Dermis microvascular lymphatic vessel endothelial cell (primary cell): ENCODE measurements at places on chromosomes 3 and 15.

DNA sequence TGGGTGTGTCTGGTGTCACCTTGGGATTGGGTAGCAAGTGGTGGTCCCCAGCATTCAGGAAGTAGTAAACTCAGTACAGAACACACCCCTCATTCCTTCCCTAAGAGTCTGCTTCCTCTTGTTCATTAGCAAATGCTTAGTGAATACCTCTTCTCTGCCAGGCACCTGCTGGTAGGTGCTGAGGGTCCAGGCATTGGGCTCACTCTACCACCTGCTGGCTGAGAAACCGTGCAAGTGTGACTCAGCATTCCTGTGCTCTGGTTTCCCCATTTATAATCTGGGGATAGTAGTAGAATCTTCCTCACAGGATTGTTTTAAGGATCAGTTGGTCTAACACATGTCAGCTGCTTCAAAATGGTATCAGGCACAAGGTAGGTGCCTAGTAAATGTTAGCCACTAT lies 4.8 kb downstream of the SHF start:
- no peak for DNase-seq

- no peak for DNase-seq
These were observed 28.1 kb upstream of the LHFPL4 start for GRCh38 chr3:9581742-9582141.

DNA sequence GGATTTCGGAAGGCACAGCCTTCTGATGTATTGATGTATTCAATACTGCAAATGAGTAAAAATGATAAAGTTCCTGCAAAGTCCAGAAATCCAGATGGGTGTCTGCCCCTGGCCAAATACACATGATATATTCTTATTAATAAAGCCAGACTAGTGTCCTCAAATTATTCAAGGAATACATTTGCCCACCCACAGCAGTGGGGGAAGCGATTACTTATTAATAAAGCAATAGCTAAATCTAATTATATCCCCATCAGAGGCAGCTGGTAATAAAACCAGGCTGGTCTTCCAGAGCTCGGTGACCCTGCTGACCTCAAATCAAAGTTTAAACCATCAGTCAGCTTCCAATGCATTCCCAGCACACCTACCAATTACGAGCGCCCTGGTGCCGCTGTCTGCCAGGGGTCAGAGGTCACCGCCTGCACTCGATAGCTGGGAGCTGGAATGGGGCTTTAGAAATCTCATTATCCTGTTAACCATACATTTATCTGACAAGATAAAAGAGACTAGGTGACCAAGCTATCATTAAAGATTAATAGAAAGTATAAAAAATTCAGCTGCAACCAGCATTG lies 330.3 kb downstream of the UACA start:
- DNase-seq, result no peak

- DNase-seq, result no peak
These were observed 64.7 kb upstream of the XCR1 start for GRCh38 chr3:46091741-46092701.

DNA sequence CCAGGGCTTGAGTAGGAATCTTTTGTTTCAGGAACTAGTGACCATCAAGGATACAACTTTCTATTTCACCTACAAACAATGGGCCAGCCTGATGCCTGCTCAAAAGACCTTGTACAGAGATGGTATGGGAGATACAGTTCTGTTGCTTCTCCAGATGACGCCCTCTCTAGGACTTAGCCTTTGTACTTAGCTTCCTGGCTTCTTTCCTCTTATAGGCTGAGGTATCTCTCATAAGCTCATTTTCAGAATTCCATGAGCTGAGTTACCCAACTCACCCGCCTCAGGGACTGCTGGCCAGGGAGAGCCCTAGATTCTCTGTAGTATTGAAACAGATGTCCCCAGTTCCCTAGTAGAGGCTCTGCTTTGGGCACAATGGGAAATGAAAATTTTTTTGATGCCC lies 8.6 kb upstream of the ZNF620 start:
- no peak for DNase-seq

- no peak for DNase-seq
These were observed 259.3 kb downstream of the NAALADL2 start for GRCh38 chr3:175118382-175118941.

- peak; percentile 90 for DNase-seq
These were observed 76.0 kb upstream of the DCBLD2 start for GRCh38 chr3:98977520-98977919.

- DNase-seq, result peak; percentile 65
These were observed 86.0 kb upstream of the LPP start for GRCh38 chr3:188067932-188068331.

DNA sequence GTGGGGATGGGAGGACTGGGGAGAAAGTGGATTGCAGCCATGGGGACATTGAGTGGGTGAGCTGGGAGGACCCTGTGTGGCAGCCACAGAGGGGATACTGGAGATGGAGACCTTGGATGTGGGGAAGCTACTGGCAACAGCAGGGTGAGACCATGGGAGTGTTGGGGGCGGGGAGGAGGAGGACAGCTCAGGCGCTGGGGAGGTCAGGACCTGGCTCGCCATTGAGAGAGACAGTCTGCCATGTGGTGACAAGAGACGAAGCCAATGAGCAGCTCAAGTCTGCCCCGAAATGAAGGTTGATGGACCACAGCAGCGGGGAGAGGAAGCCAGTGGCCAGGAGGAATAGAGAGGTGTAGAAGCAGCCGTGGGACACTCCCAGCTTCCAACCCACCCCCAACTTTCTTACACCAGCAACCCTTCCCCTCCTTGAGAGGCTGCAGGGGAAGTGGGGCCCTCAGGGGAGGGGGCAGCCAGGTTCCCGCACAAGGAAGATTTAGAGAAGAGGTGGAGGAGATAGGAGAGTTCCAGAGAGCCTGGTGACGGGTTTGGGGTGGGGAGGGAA lies 118.1 kb downstream of the ASB7 start:
- DNase-seq, result no peak

- DNase-seq, result no peak
These were observed 36.0 kb upstream of the PEX5L start for GRCh38 chr3:180072786-180073185.

- no peak for DNase-seq
These were observed 567 bp downstream of the TICRR start for GRCh38 chr15:89575656-89576416.

DNA sequence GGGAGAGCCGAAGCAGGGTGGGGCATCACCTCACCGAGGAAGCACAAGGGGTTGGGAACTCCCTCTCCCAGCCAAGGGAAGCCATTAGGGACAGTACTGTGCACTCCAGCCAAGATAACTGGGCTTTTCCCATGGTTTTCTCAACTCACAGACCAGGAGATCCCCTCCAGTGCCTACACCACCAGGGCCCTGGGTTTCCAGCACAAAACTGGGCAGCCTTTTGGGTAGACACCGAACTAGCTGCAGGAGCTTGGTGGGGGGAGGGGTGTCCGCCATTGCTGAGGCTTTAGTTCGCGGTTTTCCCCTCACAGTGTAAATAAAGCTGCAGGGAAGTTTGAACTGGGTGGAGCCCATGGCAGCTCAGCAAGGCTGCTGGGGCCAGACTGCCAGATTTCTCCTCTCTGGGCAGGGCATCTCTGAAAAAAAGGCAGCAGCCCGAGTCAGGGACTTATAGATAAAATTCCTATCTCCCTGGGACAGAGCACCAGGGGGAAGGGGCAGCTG lies 129.6 kb upstream of the LMCD1 start:
- no peak for DNase-seq

GRCh38 chr3:124091716-124092115 lies 99.8 kb upstream of the ROPN1 start:
- no peak for DNase-seq

DNA sequence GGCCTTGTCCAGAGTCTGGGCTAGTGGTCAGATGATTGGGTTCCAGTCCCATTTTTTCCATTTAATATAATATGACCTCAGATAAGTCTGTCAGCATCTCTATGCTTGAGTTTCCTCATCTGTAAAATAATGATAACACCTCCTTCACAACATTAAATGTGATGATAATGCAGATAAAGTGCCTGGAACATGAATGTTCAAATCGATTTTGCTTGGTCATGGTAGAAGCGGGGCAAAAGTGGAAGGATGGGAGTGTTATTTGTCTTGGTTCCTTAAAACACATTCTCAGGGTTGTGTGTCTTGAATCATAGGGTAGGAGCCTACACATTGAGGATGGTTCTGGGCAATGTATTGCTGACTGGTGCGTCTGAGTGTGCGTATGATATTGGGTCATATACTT lies 16.9 kb downstream of the ARIH2 start:
- no peak for DNase-seq

- peak; percentile 76 for DNase-seq
These were observed 143.4 kb upstream of the RASGRP1 start for GRCh38 chr15:38707802-38708671.

- no peak for DNase-seq
These were observed 5.4 kb downstream of the H1-8 start for GRCh38 chr3:129548104-129548965.

DNA sequence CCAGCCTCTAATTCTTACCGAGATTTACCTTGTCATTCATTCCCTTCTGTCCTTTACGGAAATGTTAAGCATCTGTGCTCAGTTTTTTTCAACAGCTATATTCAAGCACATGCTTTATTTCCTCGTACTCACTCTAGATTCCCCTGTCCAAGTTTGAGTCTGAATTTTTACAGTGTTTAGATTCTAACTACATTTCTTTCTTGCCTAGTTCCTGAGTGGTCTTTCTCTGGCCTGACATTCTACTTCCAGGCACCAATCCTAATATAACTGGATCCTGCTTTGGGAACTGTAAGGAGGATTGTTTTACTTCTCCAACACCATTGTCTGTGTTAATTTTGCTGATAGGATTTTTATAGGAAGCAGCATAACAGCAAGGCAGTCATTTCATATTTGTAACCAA lies 222.4 kb downstream of the RBMS3 start:
- DNase-seq, result no peak

DNA sequence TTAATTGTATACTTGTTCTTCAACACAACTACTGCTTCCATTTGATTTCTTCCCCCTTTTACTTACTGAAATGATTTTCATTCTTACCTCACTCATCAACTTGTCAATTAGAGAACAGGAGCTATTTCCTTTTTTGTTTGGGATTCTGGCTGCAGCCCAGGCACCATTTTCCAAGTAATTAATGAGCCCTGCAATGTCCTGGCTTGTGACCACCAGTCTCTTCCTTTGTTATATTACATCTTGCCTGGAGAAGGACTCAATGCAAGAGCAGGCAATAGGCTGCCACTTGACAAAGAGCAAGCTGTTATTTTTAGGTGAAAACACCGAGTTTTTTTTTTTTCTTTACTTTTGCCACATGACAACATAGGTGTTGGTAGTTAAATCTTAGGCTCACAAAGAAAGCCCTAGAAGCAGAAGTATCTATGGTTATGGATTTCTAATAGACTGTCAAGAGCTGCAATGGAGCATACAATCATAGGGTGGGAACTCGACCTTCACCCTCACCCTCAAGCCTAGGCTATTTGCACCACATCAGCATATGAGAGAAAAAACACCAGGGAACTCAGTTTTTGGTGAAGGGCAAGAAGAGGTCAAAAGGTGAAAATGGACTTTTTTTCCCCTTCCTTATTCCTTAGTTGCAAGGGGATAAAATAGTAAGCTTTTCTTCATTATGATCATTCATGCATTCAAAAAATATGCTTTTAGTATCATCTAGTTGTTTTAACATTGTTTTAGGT lies 114.9 kb downstream of the TNIK start:
- DNase-seq, result no peak

- DNase-seq, result no peak
These were observed 1075.1 kb downstream of the AGBL1 start for GRCh38 chr15:87154761-87155160.

GRCh38 chr15:85874236-85874635 lies 79.5 kb upstream of the KLHL25 start:
- DNase-seq, result no peak

DNA sequence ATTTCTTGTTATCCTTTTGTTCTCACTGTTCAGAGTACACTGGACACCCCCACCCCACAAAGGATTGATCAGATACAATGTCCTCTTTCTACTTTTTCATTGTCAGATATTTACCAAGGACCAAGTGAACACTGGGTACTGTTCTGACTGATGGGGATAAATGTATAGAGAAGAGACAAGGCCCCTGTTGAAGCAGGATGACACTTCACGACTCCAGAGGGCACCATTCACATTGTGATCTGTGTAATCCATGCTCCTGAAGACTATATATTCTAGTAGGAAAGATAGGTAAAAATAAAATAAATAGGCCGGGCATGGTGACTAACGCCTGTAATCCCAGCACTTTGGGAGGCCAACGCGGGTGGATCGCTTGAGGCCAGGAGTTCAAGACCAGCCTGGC lies 7.2 kb upstream of the CRYGS start:
- DNase-seq, result no peak

DNA sequence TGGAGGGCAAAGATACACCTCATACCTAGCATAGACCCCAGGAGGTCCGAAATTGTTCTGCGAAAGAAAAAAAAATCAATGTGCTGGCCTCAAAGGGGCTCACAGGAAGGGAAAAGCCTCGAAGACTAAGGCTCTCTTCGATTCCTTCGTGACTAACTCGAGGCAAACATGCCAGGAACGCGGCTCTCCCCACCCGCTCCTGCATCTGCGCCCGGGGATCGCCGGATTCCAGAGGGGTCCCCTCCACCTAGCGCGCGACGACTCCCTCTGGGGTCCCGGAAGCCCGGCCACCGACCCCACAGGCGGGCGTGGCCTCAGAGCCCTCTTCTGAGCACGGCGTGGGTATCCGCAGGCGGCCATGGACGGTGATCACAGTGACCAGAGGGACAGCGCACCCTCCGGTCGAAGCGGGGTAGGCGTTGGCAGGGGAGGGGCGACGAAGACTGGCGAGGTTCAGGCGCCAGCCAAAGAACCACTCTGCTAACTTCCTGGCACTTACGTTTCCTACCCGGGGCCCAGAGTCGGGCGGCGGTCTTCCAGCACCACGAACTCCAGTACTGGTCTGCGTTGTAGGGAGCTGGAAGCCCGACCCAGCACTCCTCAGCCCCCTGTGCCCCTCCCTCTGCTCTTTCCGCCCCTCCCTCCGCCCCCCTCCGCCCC lies 515 bp upstream of the EIF3J start:
- peak; percentile 51 for DNase-seq

- DNase-seq, result no peak
These were observed 136.3 kb downstream of the LRRC28 start for GRCh38 chr15:99387421-99388168.

DNA sequence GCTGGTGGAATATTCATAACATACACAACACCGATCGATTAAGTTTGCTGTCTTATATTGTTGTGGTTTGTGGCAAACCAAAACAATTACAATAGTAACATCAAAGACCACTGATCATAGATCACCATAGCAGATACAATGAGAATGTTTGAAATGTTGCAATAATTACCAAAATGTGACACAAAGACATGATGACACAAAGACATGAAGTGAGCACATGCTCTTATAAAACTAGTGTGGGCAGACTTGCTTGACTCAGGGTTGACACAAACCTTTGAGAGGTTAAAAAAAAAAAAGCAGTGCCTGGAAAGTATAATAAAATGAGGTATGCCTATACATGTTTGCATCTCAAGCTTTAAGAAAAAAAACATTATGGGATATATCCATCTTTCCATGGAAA lies 130.3 kb downstream of the NR1I2 start:
- no peak for DNase-seq

GRCh38 chr15:39434163-39434562 lies 146.7 kb upstream of the THBS1 start:
- DNase-seq, result no peak

GRCh38 chr3:142209655-142210054 lies 15.7 kb downstream of the GK5 start:
- no peak for DNase-seq
